Mucosa of gallbladder (tissue), 1 donor: ENCODE measurements at places on chromosomes 7 and 10. TPM values are rescaled to one million over a fixed set of nuclear protein-coding genes. Genes with fewer than 3 reads are reported as not detected.
A peak's percentile ranks its signal among the peaks of the same experiment; 100 is the strongest.

DNA sequence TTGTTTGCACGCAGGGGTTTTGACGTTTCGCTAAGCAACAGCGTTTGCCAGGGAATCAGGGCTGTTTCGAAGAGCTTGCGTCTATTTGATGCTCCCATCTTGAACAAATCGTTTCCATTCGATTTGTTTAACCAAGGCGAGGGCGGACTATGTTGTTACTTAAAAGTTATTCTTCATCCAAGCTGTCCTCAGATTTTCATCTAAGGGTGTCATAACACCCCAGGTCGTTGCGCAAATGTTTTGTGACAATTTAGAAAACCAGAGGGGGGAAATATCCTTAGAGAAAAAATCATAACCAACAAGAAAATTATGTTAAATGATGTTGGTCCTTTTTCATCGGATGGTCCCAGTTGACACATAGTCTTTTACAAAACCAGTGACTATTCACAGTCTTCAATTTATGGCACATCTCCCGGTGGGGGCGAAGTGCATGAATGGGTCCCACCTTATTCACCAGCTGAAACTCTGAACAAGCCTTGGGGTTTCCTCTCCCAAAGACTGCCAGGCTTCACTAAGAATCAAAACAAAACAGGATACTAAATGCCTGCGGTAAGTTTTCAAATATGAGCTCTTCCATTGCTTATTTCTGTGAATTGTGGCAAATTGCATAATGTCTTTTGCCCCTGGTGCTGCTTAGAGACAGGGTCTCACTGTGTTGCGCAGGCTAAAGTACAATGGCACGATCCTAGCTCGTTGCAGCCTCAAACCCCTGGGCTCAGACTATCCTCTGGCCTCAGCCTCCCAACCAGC lies 109.9 kb downstream of the REEP3 start:
- DNase-seq = no peak

- no peak for DNase-seq
These were observed 1.4 kb downstream of the CFAP46 start for GRCh38 chr10:132940791-132941465.

DNA sequence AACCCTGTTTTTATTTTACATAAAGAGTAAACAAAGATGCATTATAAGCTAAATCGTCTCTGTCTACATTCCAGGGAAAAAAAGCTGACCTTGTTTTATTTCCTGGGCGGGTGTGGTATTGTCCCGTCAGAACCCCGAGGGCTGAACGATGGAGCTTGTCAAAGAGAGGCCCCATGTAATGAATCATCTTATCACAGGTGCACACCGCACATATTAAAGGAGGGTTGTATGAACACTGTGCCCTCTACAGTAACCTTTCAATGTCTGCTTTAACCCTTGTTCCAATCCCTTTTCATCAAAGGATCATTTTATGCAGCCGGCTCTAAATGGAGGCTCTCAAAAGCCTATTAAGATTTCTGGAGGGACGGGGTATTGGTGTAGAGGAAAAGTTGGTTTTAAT lies 158.5 kb upstream of the YAE1 start:
- no peak for DNase-seq

- DNase-seq = no peak
These were observed 72.9 kb upstream of the STEAP1B start for GRCh38 chr7:22572937-22573336.

DNA sequence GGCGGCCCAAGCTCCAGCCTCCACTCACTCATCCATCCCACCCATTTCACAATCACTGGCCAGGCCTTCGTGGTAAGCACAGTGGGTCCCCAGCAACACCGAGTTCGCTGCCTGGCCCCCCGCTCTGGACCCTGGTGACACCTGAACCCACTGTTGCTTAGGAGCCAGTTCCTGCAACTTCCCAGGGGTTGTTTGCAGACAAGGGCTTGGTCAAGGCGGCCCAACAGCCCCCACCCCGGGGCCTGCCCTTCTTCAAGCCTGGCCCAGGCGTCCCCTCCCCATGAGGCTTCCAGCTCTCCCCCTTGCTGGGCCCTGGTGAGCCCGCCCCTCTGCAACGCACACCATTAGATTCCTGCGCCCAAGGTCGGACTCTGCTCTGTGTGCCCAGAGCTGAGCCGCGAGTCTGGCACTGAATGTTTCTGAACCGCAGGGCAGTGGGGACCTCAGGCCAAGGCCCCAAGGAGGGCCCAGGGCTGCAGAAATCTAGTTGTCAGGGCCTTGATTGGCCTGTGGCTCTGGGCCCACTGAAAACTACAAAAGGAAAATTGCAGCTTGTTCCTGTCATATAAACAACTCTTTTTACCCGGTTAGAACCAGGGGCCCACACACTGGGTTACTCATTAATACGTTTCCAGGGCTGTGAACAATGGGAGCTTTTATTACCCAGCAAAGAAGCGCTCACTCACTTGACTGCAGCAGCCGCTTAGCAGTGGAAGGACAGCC lies 2.1 kb upstream of the COX19 start:
- DNase-seq = peak; percentile 75

DNA sequence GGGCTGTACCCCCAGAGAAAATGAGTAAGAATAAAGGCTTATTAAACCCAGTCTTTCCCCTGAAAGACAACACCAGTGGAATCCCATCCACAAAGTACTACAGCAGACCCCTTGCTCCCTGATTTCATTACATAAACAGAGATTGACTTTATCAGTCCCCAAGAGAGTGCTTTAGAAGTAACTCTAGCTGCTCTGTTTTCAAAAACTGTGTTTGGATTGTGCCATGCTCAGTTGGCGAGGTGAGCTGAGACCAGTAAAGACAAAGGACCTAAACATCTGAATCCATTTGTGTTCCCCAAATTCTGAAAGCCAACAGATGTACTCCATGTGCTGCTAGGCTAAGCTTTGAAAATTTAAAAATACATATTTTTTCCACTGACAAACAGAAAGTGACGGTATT lies 127.0 kb downstream of the ATE1 start:
- DNase-seq = no peak

DNA sequence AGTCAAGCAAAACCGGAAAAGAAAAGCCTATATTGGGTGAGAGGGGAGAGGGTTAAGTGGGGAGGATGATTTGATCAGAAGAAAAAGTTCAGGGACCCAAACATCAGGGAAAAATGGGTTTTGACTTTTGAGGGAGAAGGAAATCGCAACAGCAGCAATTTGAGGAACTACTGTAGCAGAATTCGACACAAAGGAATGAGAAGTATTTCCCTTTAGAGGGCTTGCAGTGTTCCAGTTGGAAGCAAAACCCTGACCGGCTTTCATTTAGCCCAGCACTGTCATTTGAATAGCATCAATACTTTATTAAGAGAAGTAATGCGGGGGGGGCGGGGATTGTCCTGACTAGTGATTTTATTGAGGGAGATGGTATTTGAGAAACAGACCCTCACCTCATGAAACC lies 37.2 kb upstream of the GATA3 start:
- no peak for DNase-seq

DNA sequence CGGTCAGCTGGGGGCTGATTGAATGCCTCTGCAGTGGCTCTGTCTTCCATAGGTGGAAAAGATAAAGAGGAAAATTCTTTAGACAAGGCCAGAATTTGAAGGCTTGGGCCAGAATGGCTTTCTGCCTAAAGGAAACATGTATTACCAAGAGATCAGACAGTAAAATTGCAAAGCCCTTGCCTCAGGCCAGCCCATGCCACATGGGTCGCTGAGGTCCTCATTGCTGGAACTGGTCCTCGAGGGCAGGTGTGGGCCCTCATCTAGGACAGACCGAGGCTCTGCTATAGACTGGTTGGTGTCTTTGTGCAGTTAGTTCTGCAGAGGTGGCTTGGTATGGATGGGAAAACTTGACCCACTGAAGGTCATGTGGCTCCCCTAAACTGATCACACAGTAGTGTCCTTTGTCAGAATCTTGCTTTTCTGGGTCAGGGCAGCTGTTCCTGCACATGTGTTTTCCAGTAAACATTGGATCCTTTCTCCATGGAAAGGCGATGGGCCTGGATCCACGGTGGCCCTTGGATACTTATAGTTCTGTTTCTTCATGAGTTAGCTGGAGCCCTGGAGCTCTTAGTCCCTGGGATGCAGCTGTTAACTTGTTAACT lies 80.4 kb downstream of the TMEM178B start:
- DNase-seq = no peak

DNA sequence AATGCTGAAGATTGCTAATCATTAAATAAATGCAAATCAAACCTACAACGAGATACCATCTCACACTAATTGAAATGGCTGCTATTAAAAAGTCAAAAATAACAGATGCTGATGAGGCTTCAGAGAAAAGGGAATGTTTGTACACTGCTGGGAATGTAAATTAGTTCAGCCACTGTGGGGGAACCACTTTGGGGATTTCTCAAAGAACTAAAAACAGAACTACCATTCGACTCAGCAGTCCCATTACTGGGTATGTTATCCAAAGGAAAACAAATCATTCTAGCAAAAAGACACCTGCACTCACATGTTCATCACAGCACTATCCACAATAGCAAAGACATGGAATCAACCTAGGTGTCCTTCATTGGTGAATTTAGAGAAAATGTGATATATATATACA lies 379.0 kb upstream of the CNTNAP2 start:
- DNase-seq = no peak

GRCh38 chr7:23810099-23810498 lies 100.1 kb downstream of the STK31 start:
- no peak for DNase-seq

GRCh38 chr10:23974746-23975272 lies 234.1 kb upstream of the KIAA1217 start:
- DNase-seq = no peak

DNA sequence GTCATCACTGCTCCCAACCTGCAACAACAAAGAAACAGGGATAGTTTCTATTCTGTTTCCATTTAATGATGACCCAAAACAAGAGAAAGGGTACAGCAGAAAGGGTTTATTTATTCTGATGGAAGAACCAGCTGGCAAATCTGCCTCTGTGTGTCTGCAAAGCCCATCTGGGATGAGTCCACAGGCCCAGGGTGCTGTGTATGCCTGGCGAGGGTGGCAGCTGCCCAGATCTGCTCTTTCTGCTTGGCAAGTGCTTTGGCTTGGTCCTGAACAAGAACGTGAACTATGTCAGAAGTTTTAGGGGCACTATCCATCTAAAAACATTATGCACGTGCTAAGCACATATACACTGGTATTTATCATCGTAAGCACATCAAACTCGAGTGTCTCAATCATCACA lies 333.8 kb downstream of the CXCL12 start:
- DNase-seq = no peak

DNA sequence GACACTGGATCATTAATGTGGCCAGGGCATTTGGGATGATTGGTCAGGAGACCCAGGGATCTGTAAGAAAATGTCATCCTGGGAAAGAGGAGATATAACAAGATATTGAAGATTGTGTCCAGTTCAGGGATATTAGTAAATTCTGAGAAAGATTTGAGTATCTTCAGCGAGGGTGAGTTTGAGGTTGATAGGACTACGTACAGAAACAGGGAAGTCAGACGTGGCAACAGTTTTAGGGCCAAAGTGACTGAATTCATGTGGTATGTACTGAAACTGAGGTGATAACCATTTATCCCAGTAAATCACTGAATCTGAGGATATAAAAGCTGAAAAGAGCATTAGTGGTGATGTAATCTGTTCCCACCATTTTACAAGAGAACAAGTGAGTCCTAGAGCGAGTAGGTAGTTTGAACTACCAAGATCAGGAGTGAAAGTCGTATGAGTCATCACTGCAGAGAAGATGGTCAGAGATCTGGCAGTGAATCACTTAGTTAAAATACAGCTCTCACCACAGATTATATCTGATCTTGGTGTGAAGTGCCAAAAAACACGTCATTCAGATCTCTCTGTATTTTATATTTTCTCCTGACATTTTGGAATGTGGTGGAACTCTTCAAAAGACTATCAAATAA lies 220.5 kb downstream of the CDK14 start:
- peak; percentile 23 for DNase-seq

DNA sequence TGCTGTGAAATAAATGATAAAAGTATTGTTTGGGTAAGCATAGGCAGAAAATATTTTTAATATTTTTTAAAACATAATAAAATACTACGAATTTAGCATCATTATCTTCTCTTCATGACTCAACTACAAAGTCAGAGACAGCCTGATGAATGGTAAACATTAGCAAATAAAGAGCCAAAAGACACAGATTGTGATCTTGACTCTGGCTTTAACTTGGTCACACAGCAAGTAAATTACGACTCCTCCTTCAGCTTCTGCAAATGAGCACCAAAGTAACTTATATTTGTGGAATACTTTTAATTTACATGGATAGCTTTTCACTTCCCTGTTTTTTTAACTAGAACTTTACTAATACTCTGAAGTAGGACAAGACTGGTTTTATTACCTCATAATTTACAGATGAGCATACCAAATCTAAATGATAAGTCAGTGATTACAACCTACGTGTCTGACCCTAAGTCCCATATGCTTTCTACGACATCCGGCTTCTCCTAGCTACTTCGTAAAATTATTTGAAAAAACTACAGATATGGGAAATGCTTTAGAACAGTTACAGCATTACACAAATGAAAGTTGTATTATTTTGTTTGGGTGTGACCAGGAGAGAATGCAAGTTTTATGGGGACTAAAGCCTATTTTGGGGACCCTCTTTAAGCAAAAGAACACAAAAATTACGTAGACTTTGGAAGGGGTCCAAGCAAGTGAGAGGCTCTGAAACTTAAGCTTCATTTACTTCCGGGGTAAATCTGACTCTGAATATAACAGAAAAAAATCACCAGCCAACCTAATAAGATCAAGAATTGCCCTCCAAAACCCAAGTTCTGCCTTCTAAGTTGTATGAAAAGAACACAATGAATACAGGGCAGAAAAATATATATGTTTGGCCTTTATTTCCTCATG lies 133.8 kb downstream of the CPEB3 start:
- no peak for DNase-seq

Gene PLXNA4
- 5.8 TPM for total RNA-seq

Gene TRIM50
- 1.3 TPM for total RNA-seq

Gene WDR86
- total RNA-seq = 2.9 TPM

Gene AKR1C1
- 48.7 TPM for total RNA-seq

Gene DKK1
- 9.3 TPM for total RNA-seq

Gene ITGB8
- 66.5 TPM for total RNA-seq

Gene NODAL
- total RNA-seq = 0.12 TPM

Gene ASAH2
- total RNA-seq = 2.8 TPM

Gene KNDC1
- 5.2 TPM for total RNA-seq

Gene TRIM4
- 33.1 TPM for total RNA-seq

Gene CCDC126
- 11.5 TPM for total RNA-seq

Gene LRIT2
- not detected for total RNA-seq

Gene ARPC1B
- 123 TPM for total RNA-seq

Gene VENTX
- 2.7 TPM for total RNA-seq

Gene KCNMA1
- total RNA-seq = 101 TPM
